ENCODE measurements at places on chromosomes 1 and 21.

DNA sequence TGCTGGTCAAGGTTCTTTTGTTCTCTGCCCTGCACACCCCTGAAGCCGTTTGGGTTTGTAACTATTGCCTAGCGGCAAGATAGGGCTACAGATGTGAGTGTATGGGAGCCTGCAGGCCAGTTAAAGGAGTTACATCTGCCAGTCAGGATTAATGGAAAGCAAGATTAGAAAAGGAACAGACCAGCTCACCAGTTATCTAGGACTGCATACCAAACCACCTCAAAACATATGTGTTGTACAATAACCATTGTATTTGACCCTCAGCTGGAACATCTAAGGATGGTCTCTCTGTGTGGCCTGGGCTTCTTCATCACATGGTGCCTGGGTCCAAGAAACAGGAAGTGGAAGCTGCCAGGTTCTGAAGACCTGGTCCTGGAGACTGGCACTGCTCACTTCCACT, 52.5 kb upstream of the FBXO28 start:
- no peak for DNase-seq

DNA sequence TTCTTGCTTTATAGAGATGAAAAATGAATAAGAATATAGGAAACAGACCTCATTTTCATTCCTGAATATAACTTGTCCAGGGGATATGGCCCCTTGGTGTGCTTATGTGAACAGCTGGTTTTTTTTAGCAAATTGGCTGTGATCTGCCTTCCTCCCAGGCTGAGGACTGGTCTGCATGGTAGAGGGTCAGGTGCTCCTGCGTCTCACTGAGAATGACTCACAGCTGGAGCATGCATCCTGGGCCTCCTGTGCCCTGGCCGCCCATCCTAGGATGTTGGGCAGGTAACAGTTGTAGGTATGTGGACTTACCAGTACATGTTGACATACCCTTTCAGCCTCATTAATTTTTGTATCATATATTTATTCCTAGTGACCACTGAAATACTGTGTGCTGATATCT, 29.8 kb downstream of the AGT start:
- no peak for DNase-seq

GRCh38 chr1:225923381-225923691, 714 bp downstream of the PYCR2 start:
- DNase-seq: no peak

- no peak for DNase-seq
Observed at GRCh38 chr1:234666761-234667160, 56.8 kb upstream of the IRF2BP2 start.

GRCh38 chr21:40270047-40270446, 402.8 kb downstream of the PCP4 start:
- DNase-seq: no peak

DNA sequence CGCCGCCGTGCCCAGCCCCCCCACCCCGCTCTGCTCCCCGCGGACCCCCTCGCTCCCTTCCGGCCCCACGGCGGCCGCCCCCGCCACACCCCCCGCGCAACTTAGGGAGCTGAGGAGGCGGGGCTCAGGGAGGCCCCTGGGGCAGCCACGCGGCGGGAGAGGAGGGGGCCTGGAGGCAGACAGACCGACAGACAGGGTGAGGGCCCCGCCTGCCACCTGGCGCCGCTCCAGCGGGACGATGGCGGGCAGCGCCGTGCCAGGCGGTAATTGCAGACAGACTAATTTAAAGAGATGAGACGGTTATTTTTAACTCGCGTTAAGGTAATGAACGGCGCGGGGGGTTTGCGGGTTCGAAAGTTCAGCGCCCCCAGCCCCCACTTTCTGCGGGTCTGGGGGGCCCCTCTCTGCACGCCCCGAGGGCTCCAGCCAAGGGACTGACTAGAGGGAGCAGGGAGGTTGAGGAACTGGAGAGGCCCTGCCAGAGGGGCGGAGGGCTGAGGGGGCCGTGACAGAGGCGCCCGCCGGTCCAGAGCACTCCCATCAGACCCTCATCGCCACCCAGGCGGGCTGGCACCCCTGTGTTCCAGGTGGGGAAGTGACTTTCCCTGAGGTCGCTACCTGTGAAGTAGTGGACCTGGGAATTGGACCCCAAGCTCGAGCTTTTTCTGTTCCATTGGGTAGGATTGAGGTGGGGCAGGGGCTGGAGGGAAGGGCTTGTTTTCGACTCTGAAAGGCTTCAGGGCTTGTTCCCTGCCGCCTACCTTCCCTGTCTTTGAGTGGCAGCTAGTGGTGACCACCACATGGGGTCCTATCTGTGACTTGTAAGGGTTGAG, 5.4 kb downstream of the FOXO6 start:
- no peak for DNase-seq

GRCh38 chr1:44292651-44293050, 62.4 kb downstream of the ERI3 start:
- DNase-seq: no peak

- no peak for DNase-seq
Observed at GRCh38 chr1:246184503-246184902, 322.6 kb downstream of the SMYD3 start.

DNA sequence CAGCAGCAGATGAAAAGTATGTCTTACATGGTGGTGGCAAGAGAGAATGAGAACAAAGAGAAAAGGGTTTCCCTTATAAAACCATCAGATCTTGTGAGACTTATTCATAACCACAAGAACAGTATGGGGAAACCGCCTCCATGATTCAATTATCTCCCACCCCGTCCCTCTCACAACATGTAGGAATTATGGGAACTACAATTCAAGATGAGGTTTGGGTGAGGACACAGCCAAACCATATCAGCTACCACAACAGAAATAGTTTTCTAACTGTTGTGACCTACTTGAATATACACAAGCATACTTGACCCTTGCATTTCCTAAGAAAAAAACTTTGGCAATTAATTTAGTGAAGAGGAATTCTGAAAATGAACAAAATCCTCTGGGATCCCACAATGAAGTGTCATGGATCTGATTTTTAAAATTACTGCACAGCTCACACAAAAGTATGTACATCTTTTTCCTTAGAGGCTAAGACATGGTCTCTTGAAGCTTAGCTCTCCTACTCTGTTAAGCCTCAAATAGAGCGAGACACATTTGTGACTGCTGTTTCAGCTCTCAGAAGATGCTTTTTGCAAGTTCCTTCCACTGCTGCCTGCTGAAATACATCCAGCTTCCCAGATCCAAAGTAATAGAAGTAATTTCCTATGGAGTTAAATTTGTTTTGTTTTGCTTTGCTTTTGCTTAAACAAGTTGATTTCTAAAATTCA, 265.8 kb downstream of the DPYD start:
- no peak for DNase-seq

- no peak for DNase-seq
Observed at GRCh38 chr1:234241941-234242490, 131.2 kb upstream of the COA6 start.

GRCh38 chr1:175331891-175332290, 139.3 kb upstream of the KIAA0040 start:
- DNase-seq: no peak

- no peak for DNase-seq
Observed at GRCh38 chr1:54857746-54858561, 29.0 kb downstream of the DHCR24 start.

- no peak for DNase-seq
Observed at GRCh38 chr1:51559064-51559500, 40.0 kb upstream of the EPS15 start.

DNA sequence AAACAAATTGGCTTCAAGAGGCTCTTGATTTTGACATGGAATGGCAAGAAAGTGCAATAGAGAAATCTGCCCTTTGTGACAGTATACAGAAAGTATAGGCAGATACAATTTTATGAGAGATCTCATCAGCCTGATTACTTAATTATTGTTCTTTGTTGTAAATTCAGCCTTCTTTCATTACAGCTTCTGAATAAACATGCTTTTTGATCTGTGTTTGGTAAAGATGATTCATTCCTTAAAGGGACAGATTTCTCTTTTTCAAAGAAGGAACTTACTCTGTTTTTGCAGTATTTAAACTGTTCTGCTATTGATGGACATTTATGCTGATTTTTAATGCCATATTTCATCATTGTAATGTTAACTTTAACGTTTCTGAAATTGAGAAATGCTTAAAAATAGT, 13.7 kb upstream of the MPC2 start:
- no peak for DNase-seq

DNA sequence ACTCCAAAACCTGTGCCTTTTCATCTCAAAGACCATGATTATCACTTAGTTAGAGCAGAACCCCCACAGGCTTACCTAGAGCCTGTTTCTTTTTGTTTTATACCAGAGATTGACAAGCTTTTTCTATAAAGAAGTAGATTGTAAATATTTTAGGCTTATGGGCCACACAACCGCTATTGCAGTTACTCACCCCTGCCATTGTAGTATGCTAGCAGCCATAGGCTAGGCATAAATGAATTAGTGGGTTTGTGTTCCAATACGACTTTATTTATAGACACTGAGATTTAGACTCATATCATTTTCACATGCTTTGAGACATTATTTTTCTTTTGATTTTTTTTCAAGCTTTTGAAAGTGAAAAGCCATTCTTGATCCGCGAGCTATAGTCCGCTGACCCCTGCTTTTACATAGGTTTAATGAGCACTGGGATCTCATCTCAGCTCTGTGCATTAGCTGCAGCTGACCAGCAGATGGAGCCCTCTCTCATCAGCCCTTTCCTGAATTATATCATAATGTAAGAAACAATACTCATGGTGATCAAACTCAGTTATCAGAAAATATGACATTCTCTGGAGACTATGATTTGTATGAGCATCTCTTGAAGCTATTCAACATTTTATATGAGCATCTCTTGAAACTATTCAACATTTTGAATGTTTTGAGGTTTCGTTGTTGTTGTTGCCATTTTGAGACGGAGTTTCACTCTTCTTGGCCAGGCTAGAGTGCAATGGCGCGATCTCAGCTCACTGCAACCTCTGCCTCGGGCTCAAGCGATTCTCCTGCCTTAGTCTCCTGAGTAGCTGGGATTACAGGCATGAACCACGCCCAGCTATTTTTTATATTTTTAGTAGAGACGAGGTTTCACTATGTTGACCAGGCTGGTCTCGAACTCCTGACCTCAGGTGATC, 111.9 kb upstream of the L1TD1 start:
- DNase-seq: no peak

DNA sequence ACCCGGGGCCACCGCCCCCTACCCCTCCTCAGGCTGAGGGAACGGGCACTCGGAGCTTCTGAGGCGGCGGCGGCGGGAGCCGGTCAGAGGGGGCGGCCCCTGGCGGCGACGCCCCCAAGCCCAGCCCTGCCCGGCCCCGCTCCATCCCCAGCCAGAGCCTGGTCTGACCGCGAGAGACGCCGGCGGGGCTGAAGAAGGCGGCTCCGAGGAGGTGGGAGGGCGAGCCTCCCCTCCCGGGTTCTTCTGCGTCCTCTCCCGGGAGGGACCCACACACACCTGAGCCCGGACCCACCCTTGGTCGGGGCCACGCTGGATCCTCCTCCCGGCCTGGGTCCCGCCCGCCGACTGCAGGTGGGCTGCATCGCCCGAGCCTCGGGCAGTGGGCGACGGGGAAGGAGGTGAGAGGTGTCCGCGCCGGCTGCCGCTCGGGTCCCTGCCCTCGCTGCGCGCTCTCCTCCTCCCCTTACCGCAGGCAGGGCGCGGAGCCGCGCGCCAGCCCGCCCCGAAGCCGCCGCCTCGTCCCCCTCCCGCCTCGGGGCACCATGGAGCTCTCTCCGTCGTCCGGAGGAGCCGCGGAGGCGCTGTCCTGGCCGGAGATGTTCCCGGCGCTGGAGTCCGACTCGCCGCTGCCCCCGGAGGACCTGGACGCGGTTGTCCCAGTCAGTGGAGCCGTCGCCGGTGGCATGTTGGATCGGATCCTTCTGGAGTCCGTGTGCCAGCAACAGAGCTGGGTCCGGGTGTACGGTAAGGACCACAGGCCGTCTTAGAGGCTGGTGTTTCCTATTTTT, at the start of gene RASAL2:
TSS of gene RASAL2 (plus strand) at position 154 of the 788 bp plus-strand sequence. CDS start at position 543, 389 bp downstream.
- DNase-seq: no peak

DNA sequence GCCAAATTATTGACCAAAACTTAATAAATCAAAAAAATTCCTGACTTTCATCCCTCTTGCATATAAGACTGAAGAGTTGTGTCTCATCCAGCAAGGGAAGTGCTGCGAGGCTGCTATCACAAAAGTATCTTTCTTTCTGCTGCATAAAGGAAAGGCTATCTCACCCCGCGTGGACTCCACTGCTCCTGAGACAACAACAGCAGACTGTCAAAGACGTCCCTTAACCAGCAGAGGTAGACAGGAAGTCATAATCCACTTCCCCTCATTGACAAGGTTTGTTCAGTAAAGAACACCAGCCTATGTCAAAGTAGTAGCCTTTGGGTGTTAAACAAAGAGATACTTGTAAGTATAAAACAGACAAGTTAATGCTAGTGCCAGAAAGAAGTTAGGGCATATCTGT, 29.4 kb downstream of the VPS26C start:
- DNase-seq: no peak

- no peak for DNase-seq
Observed at GRCh38 chr1:87684713-87685205, 356.1 kb downstream of the LMO4 start.

DNA sequence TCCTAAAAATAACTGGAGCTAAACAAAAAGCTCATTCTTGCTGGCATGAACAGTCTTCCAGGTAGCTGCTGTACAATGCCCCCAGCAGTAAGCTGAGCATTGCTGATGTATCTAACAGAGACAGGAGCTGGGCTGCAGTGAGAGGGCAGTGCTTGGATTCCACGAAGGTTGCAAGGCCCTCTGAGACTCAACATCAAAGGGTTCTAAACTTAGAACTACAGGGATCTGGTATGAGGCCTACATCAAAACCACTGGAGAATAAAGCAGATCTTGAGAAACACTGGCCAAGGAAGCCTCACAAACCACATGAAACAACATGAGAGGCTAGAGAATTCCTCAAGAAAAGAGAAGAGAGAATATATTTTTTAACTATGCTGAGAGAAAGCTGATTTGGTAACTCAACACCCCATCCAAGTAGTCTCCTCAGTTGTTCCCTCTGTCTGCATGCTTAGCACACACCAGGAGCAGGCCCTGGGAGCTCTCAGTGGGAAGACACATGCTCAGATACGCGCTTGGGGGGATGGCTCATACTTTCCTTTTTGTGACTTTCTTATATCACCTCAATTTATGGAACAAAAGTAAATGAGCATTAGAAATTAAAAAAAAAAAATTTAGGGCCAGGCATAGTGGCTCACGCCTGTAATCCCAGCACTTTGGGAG, 27.7 kb downstream of the DSTYK start:
- DNase-seq: no peak

- no peak for DNase-seq
Observed at GRCh38 chr1:4108331-4108730, 208.3 kb upstream of the C1orf174 start.

DNA sequence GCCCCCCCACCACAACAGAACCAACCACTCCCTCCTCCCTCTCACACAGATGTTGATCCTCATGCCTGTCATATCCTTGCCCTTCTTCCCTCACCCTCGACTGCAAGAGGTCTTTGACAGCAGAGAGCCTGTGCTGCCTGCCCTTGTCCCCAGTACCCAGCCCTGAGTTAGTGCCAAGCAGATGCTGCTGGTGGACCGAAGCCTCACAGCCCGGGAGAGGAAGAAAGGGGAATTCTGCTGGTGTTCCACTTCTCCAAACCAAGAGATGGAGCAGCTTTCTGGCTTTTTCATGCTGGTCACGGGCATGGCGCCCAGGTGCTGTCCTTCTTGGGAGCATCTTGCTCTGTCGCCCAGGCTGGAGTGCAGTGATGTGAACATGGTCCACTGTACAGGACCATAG, 69.1 kb downstream of the SLC66A1 start:
- no peak for DNase-seq
